Right cardiac atrium (tissue), 5 donors: ENCODE measurements at places on chromosomes 11 and 22. TPM values are rescaled to one million over a fixed set of nuclear protein-coding genes. Genes with fewer than 3 reads are reported as not detected.
A peak's percentile ranks its signal among the peaks of the same experiment; 100 is the strongest.

NKAPD1 gene
- total RNA-seq, result 8.3 TPM

PVALB gene
- total RNA-seq, result not detected

DNA sequence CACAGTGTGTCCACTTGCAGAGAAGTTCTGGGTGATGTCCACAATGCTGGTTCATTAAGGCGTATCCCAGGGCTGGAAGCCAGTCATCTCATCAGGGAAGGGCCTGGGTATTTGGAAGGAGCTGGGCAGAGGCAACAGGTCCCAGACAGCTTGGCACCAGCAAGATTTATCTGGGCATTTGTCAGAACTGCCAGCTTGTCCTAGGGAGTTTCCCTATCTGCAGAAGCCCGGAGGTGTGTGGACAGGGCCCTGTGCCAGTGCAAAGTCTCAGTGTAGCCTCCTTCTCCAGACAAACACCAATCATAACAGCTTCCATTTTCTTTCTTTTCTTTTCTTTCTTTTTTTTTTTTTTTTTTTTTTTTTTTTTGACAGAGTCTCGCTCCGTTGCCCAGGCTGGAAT, 125.3 kb upstream of the TIMP3 start:
- peak; percentile 49 for DNase-seq

DNA sequence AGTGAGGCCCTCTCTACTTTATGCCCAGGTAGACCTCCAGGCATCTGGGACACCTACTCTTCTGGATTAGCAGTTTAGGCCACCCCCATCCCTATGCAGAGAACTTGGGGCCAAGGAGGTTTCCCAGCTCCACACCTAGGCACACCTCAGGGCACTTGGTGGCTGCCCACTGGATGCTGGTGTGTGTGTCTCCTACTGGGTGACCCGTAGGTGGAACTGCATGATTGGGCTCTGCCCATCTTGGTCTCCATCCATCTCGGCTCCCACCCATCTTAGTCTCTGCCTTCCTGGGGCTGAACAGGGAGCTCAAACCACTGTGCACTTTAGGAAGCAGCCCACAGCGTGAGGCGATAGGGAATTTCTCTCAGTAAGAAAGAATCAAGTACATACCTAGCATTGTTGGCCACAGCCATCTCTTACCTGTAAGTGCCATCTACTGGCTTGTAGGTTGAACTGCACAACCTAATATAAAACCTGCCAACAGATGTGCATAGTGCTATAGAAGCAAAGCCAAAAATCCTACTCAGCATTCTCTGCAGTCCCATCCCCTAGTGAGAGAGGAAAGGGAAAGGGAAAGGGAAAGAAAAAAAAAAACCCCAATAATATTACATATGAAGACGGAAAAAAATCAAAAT, 61.6 kb upstream of the PTPN5 start:
- DNase-seq, result no peak

GRCh38 chr11:59562292-59562691, 51.0 kb downstream of the OR4D9 start:
- no peak for DNase-seq

- DNase-seq, result no peak
These were observed 9.3 kb downstream of the MMP13 start for GRCh38 chr11:102946237-102946636.

DNA sequence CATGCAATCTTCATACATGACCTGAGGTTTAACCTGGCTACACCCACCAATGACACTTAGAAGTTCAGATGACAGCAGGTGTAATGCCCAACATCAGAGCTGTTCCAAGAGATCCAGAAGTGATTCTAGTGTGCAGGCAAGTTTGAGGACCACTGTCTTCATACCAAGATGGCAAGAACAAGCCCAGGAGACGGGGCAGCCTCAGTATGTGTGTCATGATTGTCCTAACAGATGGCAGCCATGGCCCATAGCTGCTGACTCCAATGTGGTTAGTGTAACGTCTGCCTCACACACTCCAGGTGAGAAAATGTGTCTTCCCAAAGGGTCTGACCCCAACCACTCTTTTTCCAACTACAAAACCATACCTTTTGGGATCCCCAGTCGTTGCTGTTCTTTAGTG, 97.3 kb downstream of the ETS1 start:
- no peak for DNase-seq
